ENCODE measurements at places on chromosomes 13 and 19.

DNA sequence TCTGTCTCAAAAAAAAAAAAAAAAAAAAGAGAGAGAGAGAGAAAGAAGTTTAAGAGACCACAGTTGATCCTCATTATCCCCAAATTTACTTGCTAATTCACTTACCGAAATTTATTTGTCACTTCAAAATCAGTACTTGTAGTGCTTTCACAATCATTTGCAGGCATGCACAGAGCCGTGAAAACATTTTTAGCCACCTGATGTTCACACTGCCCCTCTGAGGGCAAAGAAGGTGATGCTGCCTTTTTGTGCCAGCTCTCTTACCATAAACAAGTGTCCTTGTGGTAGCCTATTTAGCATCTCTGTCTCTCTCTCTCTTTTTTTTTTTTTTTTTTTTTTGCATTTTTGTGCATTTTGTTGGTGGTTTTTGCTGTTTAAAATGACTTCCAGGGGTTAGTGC is 24.1 kb upstream of the CASP14 start:
- no peak for DNase-seq

DNA sequence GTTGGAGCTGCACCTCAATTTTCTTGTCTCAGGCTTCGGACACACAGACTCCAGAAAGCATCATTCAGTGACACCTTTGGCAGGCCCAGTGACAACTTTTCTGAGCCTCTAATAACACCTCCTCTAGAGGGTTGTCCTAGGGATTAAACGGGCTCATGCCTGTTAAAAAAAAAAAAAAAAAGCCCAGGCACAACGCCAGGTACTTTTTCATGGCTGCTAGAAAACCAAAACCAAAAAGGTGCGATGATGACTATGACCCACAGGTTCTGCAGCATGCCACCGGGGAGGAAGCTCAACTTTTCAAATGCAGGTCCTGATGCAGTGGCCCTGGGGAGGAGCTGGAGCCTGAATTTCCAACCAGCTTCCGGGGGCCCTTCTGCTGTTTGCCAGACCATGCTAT is 184.2 kb downstream of the ABCC4 start:
- DNase-seq: no peak

DNA sequence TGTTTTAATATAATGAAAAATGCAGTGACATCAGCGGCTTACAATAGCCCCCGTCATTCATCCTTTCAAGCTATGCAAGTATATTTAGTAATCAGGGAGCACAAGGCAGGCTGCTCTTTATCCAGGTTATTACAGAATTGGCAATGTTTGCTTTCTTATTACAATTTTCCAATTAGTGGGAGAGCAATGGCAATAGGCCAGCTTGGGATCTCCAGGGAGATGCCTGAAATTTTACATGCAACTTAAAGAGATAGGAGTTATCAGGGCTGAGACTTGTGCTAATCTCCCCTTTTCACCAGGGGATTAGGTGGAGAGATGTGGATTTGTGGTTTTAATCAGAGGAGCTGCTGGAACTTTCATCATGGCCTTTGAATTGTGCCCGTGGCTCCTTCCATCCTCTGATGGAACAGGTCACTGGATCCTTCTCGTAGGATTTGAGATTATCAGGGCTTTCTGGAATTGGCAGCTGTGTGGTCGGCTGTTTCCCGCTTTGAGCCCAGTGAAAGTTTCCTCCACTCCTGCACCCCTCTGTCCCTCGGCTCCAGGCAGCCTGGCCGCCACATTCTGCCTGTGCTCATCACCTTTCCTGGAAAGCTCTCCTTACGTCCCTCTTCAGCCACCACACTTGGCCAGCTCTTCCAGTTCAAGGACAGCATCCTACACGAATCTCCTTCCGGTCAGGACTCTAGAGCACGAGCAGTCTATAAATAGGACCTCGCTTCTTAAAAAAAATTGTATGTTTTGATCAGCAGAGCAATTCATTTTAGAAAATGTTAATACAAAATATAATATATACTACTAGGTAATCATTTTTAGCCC is 47.0 kb downstream of the CBY2 start:
- no peak for DNase-seq

GRCh38 chr19:1141944-1142343 is 32.1 kb downstream of the SBNO2 start:
- no peak for DNase-seq

DNA sequence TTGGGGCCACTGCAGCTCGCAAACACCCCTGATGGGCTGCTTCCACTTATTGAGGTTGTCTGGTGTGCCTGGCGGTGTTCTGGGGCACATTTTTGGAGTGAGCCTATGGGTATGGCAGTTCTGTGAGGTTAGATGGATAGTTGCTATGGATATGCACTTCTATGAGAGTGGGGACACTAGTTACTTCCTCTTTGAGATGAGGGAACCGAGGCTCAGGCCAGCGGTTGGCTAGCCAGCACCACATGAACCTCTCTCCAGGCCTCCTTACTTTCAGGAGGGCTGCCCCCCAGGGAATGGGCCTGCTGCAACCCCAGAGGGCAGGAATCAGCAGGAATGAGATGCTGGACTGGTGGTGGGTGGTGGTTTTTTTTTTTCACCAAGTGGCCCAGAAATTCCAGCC is 13.5 kb upstream of the PRR19 start:
- no peak for DNase-seq

DNA sequence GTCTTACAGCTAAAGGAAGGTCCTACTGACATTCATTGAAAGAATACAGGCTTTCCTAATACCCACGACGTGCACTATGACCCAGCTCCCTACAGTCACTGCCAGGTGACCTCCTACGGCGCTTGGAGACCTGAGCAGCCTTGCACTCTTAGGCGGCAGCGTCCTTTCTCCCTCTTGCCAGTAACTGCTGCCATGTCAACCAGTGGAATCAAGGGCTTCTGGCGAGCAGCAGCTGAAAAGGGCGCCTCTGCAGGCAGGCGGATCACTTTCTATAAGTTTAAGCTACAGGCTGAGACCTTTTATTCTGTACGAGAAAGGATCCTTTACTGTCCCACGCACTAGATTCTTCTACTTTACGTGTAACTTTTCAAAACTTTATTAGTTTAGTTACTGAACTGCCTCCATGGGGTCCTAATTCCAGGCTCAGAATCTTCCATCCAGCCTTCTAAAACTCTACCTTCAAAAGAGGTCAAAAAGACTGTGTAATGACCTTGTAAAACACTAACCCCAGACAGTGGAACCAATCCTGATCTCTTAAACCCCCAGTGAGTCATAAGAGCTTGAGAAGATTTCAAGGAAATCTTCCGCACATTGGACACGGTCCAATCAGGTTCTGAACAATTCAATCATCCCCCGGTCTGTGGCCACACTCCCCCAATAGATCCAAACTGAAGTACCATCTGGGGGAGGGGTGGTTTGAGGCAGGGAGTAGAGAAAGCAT is 1.9 kb downstream of the KCTD12 start:
- DNase-seq: peak; percentile 26

GRCh38 chr19:13164343-13165161 is 14.3 kb downstream of the IER2 start:
- DNase-seq: no peak

DNA sequence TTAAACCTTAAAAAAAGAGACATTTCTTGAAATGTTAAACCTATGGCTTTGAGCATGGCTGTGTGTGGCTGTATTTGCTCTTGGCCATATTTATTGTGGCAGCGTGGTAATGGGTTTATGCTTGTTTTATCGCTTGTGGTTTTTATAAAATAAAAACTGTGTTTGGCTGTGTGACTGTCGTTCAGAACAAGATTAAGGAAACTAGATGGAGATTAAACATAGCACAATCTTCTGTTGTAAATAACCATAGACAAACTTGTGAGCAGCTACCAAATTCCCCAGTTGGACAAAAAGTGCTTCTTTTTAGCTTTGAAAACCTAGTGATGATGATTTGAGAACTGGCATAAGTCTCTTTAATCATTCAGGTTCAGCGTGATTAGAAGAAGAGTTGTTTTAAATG is 191.0 kb downstream of the GGACT start:
- no peak for DNase-seq

DNA sequence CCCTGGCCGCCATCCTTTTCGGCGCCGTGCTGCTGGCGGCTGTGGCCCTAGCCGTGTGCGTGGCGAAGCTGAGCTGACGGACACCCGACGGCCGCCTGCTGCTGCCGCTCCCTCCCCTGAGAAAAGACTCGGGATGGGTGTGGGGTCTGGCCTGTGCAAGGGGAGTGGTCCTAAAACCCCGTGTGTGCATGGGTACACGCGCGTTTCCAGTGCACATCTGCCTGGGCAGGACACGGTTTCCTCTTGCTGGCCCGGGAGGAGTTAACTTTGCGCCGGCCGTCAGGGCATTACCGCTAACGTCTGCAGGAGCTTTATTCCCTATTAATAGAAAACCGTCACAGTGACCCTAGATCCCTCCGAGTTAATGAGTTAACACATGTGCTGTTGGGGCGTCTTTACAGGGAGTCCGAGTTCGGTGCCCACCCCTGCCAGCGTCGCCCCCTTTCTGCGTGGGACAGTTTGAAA is 1.3 kb downstream of the RGS9BP start:
- DNase-seq: no peak

DNA sequence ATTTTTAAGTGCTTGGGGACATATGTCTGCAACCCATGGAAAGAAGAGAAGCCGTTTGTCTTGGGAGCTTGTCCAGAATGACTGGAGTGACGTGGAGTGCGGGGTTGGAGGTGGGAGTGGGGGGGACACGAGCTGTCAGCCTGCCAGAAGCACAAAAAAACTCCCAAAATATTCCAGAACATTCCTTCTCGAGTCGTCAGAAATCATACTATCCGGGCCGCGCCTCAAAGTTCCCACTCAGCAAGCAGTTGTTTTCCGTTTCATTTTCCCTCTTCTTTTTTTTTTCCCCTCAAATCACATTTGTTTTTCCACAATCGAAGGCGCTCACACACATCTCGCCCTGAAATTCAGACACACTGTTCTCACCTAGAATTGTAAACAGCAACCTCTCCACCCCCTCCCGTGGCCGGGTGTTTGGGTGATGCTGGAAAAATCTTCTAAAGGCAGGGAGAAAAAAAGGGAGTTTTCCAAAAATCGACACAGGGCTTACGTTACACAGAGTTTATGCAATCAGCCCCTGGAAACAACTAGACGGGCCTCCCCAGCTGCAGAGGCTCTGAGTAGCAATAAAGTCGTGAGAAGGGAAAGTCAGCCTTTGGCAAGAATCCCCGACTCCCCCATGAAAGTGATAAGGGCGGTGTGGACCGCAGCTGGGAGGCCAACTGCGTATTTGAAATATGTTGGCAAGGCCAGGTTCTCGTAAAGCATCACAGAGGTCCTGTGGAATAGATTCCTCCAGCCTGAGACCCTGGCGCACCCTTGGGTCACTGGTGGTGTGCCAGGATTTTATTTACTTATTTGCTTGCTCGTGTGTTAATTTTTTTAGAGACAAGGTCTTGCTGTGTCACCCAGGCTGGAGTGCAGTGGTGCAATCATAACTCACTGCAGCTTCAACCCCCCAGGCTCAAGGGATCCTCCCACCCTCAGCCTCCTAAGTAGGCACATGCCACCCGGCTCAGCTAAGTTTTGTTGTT is 31.2 kb upstream of the KLF2 start:
- no peak for DNase-seq

DNA sequence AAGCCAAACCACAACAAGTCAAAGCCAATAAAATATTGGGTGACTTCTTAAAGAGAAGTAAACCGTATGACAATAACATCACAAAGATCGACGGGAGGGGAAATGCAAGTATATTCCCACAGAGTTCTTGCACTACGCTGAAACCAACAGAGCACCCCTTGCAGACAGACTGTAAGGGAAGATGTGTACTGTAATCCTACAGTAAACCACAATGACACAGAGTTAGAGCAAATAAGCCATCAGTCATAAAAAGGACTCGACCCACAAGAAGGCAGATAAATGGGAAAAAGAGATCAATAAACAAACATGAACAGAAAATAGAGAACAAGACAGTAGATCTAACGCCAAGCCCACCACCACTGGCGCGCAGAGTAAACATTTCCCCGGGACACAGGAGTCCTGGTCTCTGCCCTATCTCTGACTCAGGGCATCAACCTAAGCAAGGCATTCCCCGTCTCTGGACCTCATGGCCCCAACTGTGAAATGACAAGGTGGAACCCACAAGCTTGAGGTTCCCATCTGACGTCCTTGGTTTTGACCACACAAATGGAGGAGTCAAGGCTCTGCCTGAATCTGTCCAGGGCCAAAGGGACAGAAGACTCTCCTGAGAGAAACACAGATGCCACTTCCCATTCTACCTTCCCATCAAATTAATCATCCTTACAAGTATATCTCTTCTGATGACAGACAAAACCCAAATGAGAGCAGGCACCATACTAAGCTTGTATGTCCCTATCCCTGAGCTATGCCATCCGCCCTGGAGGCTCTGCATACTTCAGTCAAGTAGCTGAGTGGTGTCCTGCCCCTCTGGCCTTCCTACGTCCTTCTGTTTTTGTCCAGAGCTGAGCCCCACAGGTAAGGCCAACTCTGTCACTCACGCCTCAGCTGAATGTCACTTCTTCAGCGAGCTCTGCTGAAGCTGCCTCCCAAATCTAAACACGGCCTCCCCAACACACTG is 15.0 kb downstream of the SAFB2 start:
- DNase-seq: no peak

- no peak for DNase-seq
These were observed 22.0 kb downstream of the GPC6 start for GRCh38 chr13:93248627-93249047.

GRCh38 chr19:47229676-47230053 is 1.3 kb downstream of the BBC3 start:
- no peak for DNase-seq

DNA sequence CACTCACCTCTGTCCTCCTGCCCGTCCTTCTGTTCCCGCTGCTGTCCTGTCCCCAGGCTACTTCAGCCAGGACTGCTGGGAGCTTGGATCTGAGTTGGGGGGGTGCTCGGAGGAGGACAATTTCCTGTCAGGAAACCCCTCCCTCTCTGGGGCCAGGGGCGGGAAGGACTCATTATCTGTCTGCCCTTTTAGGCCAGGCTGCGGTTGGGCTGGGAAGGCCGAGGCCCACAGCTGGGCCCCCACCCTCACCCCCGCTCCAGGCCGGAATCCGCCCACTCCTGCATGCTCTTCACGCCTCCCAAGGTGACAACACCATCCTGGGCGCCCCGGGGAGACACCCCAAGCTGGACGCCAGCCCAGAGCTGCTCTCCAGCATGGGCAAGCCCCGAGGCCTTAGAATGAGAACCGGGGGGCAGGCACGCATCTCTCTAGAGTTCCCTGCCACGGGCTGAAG is at the start of gene EXOC3L2:
Gene EXOC3L2 (minus strand): TSS at position 74 of the 454 bp plus-strand sequence. CDS start 6,362 bp downstream, outside the sequence.
- no peak for DNase-seq

DNA sequence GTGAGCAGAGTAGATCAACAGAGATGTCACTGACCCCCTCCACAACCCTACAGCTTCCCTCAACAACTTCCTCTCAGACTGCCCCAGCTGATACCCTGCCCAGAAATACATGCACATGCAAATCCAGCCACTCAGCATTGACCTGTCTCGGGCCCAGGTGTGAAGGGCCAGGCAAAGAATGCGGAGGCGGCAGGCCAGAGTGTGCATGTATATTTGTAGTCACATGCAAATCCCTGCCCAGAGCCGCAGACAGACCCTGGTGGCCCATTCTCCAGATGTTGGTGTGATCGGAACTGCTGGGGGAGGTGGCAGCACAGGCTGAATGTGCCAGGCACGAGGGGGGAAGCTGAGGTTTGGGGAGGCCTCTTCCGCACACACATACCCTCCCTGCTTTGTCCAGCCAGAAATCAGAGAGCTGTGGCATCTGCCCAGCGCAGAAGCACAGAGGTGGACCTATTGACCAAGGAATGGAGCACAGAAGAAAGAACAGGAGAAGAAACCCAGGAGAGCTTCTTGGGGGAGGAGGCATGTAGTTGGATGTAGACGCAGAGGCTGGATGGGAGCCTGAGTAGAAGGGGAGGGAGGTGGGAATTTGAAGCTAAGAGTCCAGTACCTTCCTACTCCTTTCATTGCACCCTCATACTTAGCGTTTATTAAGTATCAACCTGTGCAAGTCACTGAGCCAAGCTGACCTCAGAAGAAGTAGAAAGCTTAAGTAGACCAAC is 14.4 kb downstream of the MEF2B start:
- no peak for DNase-seq

- DNase-seq: peak; percentile 32
These were observed 904.8 kb upstream of the PCDH20 start for GRCh38 chr13:62320129-62321108.
